CD4-positive, alpha-beta T cell (primary cell): ENCODE measurements at places on chromosomes 4 and X.

GRCh38 chr4:87180767-87181166, 39.7 kb downstream of the KLHL8 start:
- DNase-seq: no peak

GRCh38 chr4:40719008-40719623, 30.6 kb upstream of the NSUN7 start:
- no peak for DNase-seq

DNA sequence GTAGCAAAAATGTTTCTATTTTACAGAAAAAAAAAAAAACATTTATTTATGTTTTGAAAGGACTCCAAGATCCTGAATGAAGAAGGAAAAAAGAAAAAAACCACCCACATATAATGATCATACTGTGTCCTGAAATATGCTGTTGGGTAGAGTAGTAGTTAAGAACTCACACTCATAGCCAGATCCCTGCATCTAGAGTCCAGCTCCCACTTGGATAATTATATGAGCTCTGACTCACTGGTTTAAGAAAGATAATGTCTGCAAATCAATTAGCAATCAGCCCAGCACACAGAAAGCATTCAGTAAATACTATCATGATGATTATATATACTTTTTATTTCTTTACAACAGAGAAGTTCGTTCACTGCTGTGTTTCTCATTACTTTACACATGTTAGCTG, 46.7 kb upstream of the MXRA5 start:
- DNase-seq: no peak

GRCh38 chr4:128572778-128573241, 236.7 kb upstream of the JADE1 start:
- no peak for DNase-seq

GRCh38 chrX:47605024-47605423, 14.6 kb downstream of the SYN1 start:
- no peak for DNase-seq

GRCh38 chr4:21952549-21952948, 4.0 kb upstream of the KCNIP4 start:
- DNase-seq: no peak

GRCh38 chrX:38175139-38175538, 45.5 kb downstream of the SRPX start:
- no peak for DNase-seq

DNA sequence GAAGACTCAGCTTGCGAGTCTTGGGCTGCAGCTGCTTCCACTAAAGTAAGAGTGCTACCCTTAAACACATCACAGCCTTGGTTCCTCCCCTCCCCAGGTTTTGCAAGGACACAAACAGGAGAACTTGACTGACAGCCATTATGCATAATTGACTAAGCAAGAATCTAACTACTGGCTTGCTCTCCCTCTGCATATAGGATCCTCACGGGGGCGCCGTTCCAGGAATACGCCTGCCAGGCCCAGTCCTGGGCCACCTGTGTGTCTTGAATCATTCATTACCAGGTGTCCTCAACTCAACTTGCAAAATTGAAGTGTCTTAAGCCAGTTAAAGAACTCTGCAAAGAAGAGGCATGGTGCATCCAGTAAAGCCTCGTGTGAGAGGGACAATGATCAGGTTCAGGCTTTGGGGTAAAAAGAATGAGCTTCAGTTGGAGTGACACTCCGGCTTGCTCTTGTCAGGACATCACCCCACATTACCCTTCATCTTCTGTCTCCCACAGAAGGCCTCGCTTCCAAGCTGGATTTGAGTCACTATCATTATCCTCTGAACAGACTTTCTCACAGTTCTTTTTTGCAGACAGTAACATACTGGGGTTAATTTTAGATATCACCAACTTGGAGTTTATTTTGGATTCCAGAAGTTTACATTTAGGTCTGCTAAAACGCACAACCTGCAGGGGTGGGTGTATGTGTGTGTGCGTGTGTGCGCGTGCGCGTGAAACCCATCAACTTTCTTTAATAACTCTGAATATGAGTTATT, 273.5 kb upstream of the HS3ST1 start:
- DNase-seq: no peak

DNA sequence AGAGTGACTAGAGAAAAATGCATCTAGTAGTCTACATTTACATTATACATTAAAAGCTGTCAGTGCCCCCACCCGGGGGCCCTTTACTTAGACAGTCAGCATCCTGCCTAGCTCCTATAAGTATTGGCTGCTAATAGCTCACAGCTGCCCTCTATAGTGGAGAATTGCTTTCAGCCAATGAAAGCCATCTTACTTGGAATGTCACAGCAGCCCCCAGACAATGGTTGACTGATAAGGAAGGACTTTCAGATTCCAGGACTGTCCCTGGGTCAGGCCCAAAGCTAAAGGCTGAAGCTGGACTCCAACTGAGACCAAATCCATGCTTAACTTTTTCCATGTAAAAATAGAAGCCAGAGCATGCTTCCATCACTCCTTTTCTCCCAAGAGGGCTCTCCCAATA, 196.9 kb downstream of the ANKRD50 start:
- DNase-seq: no peak

GRCh38 chr4:2484993-2485392, 16.1 kb downstream of the RNF4 start:
- peak; percentile 43 for DNase-seq

DNA sequence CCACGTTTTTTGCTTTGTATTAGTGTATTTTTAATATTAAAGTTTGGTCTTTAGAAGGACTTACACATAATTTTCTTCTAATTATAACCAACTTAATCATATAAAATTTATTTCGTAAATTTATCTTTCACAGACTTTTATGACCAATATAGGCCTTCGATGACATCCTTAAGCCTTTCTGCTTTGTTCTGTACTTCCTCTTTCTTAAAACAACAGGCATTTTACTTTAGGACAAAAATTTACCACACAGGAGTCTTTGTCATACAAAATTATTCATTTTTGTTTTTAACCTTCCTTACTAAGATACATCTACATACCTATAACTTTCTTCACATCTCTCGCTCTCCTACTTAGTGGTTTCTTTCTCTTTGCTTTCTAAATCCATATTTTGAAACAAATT, 56.3 kb downstream of the RGS12 start:
- DNase-seq: no peak

DNA sequence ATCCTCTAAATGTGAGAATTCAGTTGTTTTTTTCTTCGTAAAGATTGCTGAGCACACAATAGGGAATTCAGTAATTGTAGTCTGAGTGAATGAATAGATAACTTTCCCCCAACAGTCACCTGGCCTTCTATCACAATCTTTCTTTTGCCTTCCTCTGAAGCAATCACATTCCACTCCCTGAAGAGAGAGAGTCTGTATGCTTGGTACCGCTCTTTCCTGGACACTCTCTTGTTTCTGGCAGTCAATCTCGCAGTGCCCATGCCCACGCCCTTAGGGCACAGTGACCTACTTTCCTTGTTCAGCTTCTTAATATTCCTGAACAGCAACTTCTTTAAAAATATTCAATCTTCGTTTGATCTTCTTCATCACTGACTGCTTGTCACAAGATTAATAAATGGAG, 255.9 kb downstream of the ADAMTS3 start:
- DNase-seq: no peak

DNA sequence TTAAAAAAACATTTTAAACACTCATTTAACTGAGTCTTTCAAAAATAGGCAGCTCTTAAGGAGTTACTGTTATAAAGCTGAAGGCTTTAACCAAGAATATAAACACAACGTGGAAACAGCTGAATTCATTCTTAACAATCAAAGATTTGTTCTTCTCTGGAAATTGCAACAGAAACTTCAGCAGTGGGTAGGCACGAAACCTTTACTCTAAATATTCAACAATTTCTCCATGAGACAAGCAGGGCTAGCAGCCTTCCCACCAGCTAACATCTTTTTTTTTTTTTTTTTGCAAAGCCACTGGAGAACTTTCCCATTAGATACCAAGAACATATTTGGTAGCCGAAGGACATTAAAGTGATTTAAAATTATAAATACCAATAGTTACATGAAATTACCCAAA, 78.2 kb upstream of the PRSS48 start:
- no peak for DNase-seq

GRCh38 chr4:117704721-117705120, 329.6 kb upstream of the NDST3 start:
- no peak for DNase-seq

DNA sequence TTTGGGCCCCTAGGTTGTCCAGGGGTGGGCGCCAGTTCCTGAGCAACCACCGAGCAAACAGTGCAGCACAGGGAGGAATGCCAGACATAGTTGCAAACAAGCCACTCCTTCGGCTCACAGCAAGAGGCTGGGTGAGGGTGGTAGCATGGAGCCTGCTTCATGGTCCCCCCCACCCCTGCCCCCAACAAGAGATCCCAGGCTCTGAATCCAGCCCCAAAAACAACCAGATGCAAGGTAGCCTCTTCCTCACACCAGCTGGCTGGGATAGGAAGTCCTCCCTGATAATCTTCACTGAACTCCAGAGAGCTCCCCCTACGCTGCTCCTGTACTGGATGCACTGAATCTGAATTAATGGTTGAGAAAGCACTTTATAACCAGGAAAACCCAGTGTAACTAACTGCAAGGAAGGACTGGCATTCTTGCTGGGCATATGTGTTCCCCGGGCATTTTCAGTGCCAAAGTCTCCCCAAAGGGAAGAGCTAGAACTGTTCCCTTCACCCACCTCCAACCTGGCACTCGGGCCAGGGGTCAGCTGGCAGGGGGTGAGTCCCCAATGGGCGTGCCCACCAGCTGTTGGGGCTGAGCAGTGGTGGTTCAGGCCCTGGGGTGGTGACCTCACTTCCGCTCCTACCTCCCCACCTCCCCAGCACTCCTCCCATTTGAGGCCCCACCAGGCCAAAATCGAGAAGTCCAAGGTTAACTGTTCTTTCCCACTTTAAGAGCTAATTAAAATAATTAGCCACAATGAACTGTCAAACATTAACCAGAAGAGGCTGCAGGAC, 1.5 kb downstream of the ELF4 start:
- peak; percentile 71 for DNase-seq

GRCh38 chr4:39181520-39181904, 817 bp upstream of the WDR19 start:
- DNase-seq: no peak

DNA sequence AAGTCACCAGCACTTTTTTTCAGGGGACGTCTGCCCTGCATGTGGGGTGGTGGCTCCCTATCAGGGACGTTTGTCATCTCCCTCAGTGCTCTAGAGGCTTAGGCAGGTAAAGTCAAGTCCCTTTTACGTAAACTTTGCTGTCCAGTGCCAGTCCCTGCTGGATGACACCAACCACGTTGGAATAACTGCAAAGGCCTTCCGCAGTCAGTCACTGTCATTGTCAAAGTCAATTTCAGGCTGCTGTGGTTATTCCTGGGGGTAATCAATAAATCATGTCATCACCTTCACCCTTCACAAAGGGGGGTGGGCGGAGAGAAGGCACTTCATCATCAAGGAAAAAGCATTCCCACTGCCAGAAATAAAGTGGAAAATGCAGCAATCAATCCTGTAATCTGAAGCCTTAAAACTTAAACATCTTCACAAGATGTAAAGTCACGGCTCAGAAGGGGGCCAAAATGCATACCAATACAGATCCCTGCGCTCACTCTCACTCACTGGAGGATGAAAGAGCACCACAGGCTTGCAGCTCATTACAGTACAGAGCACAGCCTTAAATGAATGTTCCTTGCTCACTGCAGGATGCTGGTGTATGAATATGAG, 56.2 kb downstream of the CLDN22 start:
- DNase-seq: no peak

GRCh38 chrX:101483705-101484104, 1.6 kb upstream of the ARMCX4 start:
- DNase-seq: no peak

GRCh38 chr4:41509451-41509866, 28.5 kb upstream of the LIMCH1 start:
- no peak for DNase-seq

DNA sequence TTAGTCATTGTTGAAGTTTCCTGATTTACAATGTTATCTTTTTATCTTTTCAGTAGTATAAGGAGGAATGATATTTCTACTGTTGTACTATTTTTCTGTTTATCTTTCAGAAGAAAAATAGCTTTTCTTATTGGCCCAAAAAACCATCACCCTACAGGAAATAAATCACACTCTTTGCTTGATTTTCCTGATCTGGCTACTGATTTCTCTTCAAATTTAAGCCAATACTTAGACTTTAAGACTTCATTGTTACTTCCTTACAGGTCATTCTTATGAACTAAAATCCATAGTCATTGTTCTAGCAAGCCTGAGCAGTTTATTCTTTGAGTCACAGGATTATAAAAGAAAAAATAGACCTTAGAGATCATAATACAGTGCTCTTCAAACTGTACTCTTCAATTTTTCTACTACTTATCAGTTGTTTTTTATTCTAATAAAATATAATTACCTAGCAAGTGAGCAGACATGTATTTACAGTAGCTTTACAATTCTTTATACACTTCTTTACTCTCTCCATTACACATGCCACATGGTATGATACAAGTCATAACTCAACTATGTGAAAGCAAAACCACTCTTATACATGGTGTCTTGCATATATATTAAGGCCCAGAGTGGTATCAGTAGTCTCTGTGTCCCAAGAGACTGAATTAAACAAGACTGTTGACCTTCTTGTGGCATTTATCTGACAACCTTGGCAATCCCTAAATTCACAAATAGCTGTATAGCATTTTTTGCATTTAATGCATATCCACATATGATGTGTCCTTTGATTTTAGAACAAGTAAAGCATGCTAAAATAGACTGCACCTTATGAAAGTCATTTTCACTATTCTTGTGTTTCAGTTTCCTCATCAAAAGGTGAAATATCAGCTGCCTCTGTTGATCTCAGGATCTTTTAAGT, 47.9 kb downstream of the TET2 start:
- no peak for DNase-seq

- peak; percentile 68 for DNase-seq
Measured at GRCh38 chrX:150569155-150569477, 695 bp downstream of the MTM1 start.

DNA sequence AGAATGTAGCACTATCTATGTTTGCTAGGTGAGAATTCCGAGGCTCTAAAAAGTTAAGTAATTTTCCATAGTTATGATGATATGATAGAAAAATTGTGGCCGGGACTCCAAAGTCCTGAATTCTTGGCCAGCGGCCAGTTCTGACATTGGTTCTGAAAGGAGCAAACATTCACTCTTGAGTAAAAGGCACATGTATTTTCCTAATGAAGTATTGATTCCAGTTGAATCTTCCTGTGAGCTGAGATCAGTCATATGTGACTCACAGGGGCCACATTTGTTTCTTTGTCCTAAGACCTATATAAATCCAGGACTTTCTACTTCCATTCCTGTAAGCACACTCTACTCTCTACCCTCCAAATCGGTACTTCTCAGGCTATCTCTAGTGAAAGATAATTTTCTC, 349.9 kb downstream of the BMPR1B start:
- no peak for DNase-seq

GRCh38 chr4:155946486-155946885, 7.2 kb downstream of the CTSO start:
- no peak for DNase-seq

GRCh38 chrX:101462892-101463291, 22.4 kb upstream of the ARMCX4 start:
- no peak for DNase-seq

- DNase-seq: no peak
Measured at GRCh38 chr4:4598851-4599411, 57.1 kb upstream of the STX18 start.

GRCh38 chr4:54852602-54853001, 194.8 kb downstream of the KIT start:
- no peak for DNase-seq
